ENCODE measurements at places on chromosomes 2 and 18.
A peak's percentile ranks its signal among the peaks of the same experiment; 100 is the strongest.

GRCh38 chr2:205848601-205849000 is 166.3 kb downstream of the NRP2 start:
- DNase-seq, result no peak

DNA sequence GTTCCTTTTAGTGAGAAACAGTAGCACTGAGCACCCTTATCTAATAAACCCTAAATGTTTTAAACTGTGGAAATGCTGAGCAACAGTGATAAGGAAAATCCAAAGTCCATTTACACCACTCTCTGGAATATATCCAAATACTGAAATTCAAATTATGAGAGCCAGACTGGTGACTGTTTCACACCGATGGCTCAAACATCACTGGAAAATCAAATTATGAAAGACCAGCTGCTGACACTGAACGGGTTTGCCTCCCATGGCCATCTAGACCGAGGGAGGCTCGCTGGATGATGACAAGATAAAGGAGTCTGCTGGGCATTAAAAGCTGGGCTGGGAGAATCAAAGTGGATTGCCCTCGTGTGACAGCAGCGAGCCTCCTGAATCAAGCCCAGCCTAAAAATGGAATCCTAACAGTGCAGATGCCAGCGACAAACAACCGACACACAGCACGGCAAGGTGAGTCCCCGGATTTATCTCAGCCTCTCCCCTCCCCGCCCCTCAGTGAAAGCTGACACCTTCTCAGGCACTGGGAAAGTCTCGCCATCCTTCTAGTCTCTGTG is 30.3 kb downstream of the SERPINE2 start:
- no peak for DNase-seq

GRCh38 chr2:8805278-8806210 is 31.9 kb downstream of the KIDINS220 start:
- no peak for DNase-seq

GRCh38 chr2:154193246-154193645 is 321.5 kb downstream of the GALNT13 start:
- no peak for DNase-seq

- peak; percentile 40 for DNase-seq
Observed at GRCh38 chr2:157304811-157305722, 20.6 kb downstream of the ERMN start.

DNA sequence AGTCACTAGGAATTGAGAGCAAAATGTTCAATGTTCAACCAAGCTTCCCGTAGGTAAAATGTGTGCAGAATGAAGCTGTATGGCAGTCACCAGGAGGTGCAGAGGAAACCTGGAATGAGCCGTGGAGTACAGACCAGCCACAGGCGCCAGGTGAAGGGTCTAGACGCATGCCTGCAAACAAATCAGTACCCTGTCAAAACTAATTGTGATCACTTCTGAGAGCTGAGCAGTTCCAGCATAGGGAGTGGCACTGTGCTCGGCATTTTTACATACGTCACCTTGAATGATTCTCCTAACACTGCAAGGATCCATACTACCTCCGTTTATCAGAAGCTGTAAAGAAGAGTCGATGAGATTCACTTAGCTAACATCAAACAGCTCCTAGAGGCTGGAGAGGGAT is 346.1 kb upstream of the ID2 start:
- DNase-seq, result no peak
